ENCODE measurements at places on chromosomes 4 and X.

GRCh38 chrX:135060697-135061096 lies 8.8 kb upstream of the RTL8A start:
- no peak for DNase-seq

- DNase-seq, result no peak
These were observed 4.8 kb upstream of the TMEM154 start for GRCh38 chr4:152684587-152684986.

DNA sequence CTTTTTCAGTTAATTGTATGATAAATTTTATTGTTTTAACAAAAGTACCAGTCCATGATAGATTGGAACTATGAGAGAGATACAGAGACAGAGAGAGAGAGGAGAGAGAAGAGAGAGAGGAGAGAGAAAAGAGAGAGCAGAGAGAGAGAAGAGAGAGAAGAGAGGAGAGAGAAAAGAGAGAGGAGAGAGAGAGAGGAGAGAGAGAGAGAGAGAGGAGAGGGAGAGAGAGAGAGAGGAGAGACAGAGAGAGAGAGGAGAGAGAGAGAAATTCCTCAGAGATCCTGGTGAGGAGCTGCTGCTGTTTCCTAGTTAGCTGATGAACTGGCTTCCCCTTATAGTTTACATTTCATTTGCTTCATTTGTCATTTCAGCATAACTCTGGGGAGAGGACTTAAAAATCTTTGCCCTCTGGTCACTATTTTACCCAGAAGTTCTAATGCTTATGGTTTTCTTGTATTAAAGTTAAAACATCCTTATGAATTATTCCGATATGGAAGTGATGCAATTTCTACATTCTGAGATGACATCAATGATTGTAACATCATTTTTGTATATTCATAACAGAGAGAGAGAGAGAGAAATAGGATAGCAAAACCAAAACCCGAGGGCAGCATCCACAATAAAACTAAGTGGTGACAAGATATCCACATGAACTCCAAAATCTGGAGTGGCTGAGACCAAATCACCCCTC lies 10.8 kb downstream of the CTAG1A start:
- no peak for DNase-seq

DNA sequence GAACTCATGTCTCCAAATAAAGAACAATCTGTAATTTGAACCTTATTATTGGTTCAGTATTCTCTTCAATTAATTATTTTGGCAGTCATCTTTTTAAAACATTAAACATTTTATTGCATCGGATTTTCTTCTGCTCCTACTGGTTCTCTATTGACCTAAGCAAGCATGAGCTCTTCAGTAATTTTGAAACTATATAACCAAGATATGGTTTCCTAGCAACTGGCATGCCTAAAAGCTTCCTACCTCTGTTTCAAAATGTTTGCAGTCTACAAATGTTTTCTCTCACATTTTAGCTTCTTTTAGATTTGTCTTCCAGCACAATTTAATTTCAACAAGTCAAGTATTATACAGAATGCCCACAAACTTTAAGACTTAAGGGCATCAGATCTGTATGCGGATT lies 371.3 kb downstream of the GPM6A start:
- no peak for DNase-seq

GRCh38 chr4:69754926-69755580 lies 5.4 kb downstream of the SULT1B1 start:
- DNase-seq, result no peak

GRCh38 chr4:76657443-76657842 lies 222.4 kb downstream of the SHROOM3 start:
- DNase-seq, result no peak

DNA sequence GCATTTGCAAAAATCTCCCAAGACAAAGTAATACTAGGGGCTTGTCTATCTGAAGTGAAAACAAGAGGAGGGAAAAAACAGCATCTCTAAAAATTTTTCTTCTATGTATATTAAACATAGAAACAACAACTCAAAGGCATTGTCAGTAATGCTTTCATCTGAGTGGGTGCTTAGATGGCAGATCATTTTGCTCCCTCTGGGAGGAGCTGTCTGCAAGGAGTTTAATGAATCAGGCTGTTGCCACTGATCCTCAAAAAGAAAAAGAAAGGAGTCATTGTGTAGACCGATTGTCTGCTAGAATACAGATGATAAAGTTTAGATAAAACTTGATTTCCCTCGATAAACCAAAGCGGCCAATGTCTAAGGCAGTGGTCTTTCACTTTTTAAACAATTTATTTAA lies 49.7 kb upstream of the KLHL8 start:
- DNase-seq, result no peak

DNA sequence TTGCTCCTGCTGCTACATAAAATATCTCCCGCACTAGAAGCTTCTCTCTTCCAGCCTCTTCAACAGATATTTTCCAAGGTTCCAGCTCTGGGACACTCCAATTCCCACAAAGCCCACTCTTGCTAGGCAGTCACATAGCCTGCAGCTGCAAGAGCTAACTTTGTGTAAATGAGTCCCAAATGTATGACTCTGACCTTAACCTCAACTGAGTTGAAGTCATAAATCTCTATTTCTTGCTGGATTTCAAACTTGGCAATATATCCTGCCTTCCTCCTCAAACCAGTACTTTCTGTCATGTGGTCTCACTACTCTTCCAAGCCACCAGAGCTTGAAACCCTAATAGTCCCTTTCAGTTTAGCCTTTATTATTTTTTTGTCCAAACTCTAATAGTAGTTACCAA lies 315.4 kb upstream of the GRIA3 start:
- no peak for DNase-seq

DNA sequence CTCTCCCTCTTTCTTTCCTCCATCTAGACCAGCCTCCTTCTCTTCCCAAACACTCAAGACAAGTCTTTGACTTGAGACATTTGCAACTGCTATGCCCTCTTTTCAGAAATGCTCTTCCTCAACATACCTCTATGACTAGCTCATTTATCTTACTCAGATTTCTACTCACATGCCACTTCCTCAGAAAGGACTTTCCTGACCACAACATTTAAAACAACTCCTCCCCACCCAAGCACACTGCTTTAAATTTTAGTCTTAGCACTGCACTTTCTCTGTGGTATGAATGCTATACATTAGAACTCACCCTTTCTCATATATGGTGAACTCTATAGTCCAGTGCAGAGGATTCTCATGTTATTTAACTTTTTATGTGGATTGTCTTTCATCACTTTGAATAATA lies 28.4 kb upstream of the SULT1E1 start:
- no peak for DNase-seq

DNA sequence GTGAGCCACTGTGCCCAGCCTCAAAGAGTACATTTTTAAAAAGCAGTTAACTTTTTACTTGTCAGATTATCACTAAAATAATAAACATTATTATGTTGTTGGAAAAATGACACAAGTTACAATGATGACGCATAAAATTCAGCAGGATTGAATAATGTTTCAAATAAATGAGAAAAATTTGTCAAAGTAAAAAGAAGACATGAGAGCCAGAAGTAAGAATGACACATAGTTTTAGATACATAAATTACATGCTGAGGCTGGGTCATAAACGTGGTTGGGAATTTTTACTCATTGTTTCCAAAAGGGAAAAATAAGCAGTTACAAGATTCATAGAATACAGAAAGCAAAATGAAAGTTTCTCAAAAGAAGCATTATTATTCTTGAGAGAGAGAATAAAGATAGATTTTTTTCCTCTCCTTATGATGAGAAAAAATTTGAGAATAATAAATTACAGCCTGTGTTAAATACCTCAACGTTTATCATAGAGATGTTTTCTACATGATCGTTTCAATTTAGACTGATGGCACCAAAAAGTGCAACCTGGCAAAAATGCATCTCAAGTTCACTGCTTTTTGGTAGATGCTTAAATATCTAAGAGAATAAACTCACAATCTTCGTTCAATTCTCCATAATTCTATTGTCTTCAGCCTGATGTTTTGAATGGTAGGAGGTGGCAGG lies 40.4 kb downstream of the GUCY1B1 start:
- DNase-seq, result no peak

- no peak for DNase-seq
These were observed 31.0 kb downstream of the KDM6A start for GRCh38 chrX:44903830-44904530.

- no peak for DNase-seq
These were observed 1378.2 kb downstream of the STIM2 start for GRCh38 chr4:28238876-28239275.

DNA sequence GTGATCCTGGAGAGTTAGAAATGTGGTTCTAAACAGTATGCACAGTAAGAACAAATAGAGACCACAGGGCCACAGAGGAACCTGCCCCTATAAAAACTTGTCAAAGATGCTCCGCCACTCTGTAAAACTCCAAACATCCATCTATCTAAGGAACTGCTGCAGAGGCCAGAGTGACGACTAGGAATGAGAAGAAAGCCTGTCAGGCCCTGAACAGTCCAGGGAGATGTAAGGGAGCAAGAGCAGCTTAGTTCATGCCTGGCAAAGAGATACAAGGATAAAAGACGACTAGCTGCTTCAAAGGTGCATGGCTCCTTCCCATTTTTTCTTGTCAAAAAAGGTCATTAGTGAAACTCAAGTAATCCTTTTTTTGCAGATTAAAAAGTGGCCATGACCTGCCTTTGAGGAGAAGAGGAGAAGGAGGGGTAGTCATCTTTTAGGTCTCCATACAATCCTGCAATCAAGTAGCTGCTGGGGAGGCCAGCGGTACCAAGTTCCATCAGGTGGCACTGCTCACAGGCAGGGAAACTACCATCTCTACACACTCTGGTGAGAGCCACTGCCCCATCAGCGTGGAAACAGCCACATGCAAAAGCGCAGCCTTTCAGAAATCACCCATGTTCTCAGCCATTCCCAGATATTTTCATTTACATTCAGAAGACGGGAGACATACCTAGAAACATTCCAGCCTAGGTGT lies 162.1 kb downstream of the TSPAN5 start:
- DNase-seq, result no peak

- no peak for DNase-seq
These were observed 166.8 kb upstream of the HCCS start for GRCh38 chrX:10944136-10944885.

DNA sequence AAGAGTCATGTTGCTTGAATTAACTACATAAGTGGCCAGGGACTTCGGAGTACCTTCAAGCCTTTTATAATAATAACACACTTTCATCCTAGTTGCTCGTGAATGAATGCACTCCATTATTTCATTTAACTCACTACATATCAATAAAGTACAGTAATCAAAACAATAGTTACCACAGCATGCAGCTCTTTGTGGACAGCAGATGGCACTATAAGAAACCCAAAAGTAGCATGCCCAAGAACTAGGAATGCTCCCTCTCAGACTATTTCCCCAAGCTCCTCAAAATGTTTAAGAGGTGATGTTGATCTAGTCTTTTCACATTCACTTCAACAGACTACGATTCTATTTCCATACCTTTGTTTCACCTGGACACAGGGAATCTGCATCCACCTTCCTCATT lies 500.8 kb upstream of the DIAPH2 start:
- no peak for DNase-seq

DNA sequence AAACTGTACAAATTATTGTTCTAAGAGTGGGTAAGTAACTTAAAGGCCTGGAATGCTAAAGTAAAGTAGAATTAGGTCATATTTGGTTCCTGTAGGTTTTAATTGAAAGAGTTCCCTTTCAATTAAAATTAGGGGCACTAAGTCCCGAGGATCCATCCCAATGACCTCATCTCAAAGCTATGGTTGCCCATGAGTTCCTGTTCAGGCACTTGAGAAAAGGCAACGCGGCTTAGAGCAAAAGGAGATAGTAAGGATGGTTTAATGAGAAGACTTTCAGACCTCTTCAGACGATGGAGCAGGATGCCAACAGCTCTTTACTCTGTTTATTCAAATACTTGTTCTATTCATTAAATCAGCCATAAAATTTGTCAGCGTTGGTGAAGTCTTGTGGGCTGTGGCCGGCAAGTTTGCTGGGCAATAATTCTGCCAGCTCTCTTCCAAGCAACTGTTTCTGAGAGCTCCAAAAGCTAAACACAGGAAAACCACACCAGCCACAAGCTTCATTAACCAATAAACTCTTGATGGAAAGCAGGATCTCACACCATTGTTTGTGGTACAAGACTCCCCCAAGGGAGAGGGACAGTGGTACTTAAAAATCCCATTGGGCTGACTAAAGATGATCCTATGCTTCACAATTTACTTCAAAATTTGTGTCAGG lies 167.4 kb downstream of the COL4A6 start:
- no peak for DNase-seq

- DNase-seq, result no peak
These were observed 32.3 kb downstream of the RASL11B start for GRCh38 chr4:52894443-52894842.

GRCh38 chr4:80726471-80726870 lies 304.0 kb upstream of the BMP3 start:
- DNase-seq, result no peak

GRCh38 chrX:55524487-55524886 lies 34.8 kb upstream of the USP51 start:
- DNase-seq, result no peak

GRCh38 chr4:168537086-168537485 lies 40.2 kb downstream of the PALLD start:
- no peak for DNase-seq

- no peak for DNase-seq
These were observed 24.1 kb downstream of the ANK2 start for GRCh38 chr4:113073451-113074005.

DNA sequence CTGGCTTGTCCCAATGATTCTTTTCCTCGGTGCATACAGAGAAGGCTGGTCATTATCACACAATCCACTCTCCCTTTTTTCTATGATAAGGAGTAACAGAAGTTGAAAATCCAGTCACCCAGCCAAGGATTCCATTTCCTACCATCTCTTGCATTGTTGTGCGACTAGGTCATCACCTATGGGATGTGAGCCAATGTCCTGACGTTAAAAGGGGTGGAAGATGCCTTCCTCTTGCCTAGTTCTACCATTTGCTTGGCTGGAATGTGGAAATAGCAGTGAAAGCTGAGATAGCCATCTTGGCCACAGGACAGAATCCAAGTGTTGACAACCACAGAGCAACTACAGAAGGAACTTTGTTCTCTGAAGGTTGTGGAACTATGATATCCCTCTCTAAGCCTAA lies 132.2 kb upstream of the KIT start:
- DNase-seq, result no peak

DNA sequence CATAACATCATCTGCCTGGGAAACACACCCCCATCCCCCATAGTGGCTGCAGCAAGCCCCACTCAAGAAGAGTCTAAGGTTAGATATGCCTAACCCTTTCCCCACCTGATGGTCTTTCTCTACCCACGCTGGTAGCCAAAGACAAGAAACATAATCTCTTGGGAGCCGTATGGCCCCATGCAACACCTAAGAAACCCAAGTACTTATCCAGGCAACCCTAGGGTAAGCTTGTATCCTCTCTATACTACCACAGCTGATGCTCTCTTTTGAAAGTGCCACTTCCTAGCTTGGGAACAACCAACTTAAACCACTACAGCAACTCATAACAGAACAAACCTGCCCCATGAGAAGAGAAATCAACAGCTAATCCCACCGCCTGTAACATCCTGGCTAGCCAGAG lies 161.1 kb downstream of the MSN start:
- no peak for DNase-seq
